Pericardium fibroblast (primary cell): ENCODE measurements at places on chromosomes 7 and 10. TPM values are rescaled to one million over a fixed set of nuclear protein-coding genes. Genes with fewer than 3 reads are reported as not detected.

Gene FFAR4
- total RNA-seq = not detected in 2 replicates

Gene NRG3
- not detected in 2 replicates for total RNA-seq

Gene GBX1
- not detected in 2 replicates for total RNA-seq

Gene CDC14C
- not detected in 2 replicates for total RNA-seq

Gene CFAP58
- 0.23 and 0.26 TPM in 2 replicates for total RNA-seq

Gene GRID1
- total RNA-seq = 0.12 and 0.34 TPM in 2 replicates

Gene AGAP4
- total RNA-seq = 1.6 and 2.7 TPM in 2 replicates

Gene KCTD7
- 6.3 and 9.0 TPM in 2 replicates for total RNA-seq

Gene ADAM22
- total RNA-seq = 0.12 and 0.26 TPM in 2 replicates
